Liver (tissue), 10 donors: ENCODE measurements at places on chromosomes 4 and X. TPM values are rescaled to one million over a fixed set of nuclear protein-coding genes. Genes with fewer than 3 reads are reported as not detected.

Gene DMP1
- not detected for total RNA-seq

DNA sequence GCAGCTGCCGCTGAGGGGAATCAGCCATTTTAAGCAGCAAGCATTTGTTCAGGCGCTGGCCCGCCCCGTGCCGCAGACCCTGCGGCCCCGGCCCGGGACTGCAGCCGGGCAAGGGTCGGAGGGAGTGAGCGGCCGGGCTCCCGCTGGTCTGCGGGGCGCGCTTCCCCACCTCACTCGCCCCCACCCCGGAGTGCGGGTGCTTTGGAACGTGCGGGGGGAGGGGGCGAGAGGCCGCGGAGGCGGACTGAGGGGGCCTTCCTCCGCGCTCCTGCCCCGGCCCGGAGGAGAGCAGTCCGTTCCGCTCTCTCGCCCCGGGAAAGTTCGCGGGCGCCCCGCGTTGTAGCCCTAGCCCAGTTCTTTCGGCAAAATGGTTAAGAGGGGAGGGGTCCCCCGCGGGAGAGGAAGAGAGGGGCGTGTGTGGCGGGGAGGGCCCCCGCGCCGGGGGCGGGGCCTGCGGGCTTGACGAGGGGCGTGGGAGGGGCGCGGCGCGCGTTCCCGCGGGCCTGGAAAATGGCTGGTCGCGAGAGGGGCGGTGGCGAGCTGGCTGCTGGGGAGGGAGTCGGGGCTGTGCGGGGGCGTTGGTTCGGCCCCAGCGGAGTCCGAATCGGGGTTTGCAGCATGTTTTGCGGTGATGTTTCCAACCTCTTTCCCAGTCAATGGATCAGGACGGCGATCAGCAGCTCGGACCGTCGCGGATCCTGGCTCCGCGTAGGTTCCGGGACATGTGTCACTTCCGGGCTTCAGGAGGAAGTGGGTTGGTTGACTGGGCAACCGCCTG, 942 bp downstream of the ING2 start:
- DNase-seq: peak; percentile 86
- no peaks in the 10 kb centered on the region for H3K27me3 ChIP-seq
- peaks cover 9% of the 10 kb centered on the region for H3K4me1 ChIP-seq
- peak overlapping the region; percentile 98 for H3K4me3 ChIP-seq
- peak overlapping the region; percentile 87 for H3K27ac ChIP-seq
- H3K36me3 ChIP-seq: no peaks in the 10 kb centered on the region

DNA sequence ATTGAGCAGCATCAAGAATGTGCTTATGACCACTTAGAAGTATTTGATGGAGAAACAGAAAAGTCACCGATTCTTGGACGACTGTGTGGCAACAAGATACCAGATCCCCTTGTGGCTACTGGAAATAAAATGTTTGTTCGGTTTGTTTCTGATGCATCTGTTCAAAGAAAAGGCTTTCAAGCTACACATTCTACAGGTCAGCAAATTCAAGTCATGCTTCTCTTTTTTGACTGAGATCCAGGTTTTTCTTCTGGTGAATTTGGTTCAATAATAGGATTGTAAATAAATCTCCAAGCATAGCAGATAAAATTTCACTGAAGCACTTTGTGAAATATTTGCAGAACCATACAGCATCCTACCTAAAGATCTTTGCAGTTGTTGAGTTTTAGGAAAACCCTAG, 218.1 kb downstream of the TLL1 start:
- no peak for DNase-seq
- no peak overlapping the region for H3K27ac ChIP-seq
- H3K36me3 ChIP-seq: no peaks in the 10 kb centered on the region
- H3K4me3 ChIP-seq: no peak overlapping the region

- H3K36me3 ChIP-seq: no peaks in the 10 kb centered on the region
- H3K27ac ChIP-seq: no peak overlapping the region
- H3K27me3 ChIP-seq: peaks cover 2% of the 10 kb centered on the region
- H3K4me3 ChIP-seq: no peak overlapping the region
- DNase-seq: no peak
- H3K4me1 ChIP-seq: peaks cover 19% of the 10 kb centered on the region
These were observed 97.8 kb upstream of the TENM3 start for GRCh38 chr4:182145334-182145905.

DNA sequence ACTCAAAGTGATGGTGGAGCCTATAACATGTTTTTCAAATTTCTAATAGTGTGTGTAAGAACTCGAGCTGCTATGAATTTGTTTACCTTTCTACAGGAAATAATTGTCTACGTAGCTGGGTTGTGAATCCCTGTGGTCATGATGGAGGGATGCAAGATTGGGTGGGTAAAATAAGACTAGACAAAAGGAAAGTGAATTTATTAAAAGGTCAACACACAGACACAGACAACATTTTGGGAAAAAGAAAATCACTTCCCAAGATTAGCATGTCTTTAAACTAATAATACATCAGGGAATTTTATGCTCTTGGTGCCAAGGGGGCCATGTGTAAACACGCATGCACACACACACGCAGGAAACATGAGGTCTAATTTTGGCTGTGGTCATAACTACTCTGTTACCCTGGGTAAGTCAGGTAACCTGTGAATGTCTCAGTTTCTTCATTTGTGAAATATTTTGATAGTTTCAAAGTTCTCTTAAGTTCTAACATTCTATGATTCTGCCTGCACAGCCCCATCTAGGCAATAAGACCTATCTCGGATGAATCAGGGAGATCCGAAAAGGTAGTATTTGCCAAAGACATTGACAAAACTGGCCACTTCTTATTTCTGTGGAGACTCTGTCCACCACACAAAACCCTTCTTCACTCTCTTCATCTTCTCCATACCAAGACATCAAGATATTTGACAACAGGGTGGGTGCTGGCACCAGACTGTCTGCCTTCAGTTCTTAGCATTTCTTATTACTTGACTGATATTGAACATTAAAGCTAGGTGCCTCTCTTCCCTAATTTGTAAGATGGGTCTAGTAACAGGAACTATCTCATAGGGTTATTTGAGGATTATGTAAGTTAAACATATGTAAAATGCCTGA, 1.6 kb upstream of the UNC5C start:
- no peaks in the 10 kb centered on the region for H3K36me3 ChIP-seq
- DNase-seq: no peak
- H3K27ac ChIP-seq: no peak overlapping the region
- peaks cover 2% of the 10 kb centered on the region for H3K27me3 ChIP-seq
- peaks cover 20% of the 10 kb centered on the region for H3K4me1 ChIP-seq

DNA sequence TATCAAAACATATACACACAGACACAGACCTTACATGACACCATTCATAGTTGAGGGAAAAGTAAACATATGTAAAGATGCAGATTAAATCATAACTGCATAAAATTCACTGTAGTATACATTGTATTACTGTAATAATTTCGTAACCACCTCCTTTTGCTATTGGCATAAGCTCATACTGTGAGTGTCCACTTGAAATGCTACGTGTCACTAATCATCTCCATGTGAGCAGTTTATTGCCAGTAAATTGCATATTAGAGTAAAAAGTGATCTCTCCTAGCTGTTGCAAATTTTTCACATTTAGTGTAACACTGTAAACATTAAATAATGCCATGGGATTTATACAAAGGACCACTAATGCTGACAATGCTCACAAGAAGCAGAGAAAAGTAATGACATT, 256.7 kb upstream of the GNPDA2 start:
- no peak overlapping the region for H3K4me3 ChIP-seq
- H3K27ac ChIP-seq: no peak overlapping the region
- H3K4me1 ChIP-seq: no peaks in the 10 kb centered on the region
- no peaks in the 10 kb centered on the region for H3K27me3 ChIP-seq

- peak overlapping the region; percentile 75 for H3K4me3 ChIP-seq
- no peaks in the 10 kb centered on the region for H3K4me1 ChIP-seq
- H3K27me3 ChIP-seq: no peaks in the 10 kb centered on the region
- no peak for DNase-seq
- H3K27ac ChIP-seq: peak overlapping the region; percentile 15
These were observed 319 bp upstream of the MAGEH1 start for GRCh38 chrX:55451626-55451989.

DNA sequence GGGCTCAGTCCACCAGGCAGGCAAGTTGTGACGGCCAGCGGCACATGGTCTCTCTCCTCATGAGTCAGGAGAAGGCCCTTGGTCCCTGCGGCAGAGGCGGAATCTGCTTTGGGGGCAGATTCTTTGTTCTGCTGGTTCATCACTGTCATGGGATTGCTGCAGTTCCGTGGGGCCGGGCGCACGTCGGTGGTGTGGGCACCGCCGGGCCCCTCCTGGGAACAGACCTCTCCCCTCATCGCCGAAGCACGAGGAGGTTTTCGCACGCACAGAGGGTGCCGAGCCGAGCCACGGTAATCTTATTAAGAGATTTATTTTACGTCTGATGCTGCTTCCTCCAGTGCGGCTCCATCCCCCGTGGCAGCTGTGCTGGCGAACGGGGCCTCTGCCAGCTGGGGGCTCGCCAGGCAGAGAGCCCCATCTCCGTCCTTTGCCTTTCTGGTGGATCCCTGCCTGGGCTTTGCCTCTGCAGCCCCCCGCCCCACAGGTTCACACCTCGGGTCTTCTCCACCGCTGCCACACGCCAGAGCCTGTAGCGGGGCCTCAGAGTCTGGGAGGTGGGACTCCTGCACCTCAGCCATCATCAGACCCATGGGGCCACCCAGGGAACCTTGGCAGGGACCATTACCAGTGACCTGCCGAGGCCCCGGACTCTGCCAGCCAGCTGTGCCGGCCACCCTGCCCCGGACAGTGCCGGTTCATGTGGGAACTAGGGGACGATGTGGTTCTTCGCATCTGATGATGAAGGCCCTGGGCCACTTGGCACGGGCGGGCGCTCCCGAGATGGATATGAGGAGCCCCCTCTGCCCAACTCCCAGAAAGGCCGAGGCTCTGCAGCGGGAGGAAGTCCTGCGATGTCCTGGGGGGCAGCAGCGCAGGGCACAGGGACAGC, 86.7 kb upstream of the NKX1-1 start:
- no peak for DNase-seq
- H3K4me1 ChIP-seq: no peaks in the 10 kb centered on the region
- no peak overlapping the region for H3K4me3 ChIP-seq

Gene NAP1L2
- total RNA-seq: not detected

GRCh38 chr4:182741054-182741453, 176.1 kb downstream of the DCTD start:
- no peak overlapping the region for H3K27ac ChIP-seq
- DNase-seq: no peak
- no peak overlapping the region for H3K4me3 ChIP-seq
- no peaks in the 10 kb centered on the region for H3K4me1 ChIP-seq
- no peaks in the 10 kb centered on the region for H3K36me3 ChIP-seq
- H3K27me3 ChIP-seq: no peaks in the 10 kb centered on the region

- no peaks in the 10 kb centered on the region for H3K36me3 ChIP-seq
- H3K4me3 ChIP-seq: no peak overlapping the region
- no peak overlapping the region for H3K27ac ChIP-seq
- no peaks in the 10 kb centered on the region for H3K27me3 ChIP-seq
- no peaks in the 10 kb centered on the region for H3K4me1 ChIP-seq
These were observed 867.2 kb upstream of the GRID2 start for GRCh38 chr4:91436556-91436955.

Gene NOX1
- not detected for total RNA-seq

- no peak overlapping the region for H3K27ac ChIP-seq
- no peaks in the 10 kb centered on the region for H3K36me3 ChIP-seq
- no peak overlapping the region for H3K4me3 ChIP-seq
- H3K4me1 ChIP-seq: no peaks in the 10 kb centered on the region
These were observed 82.3 kb downstream of the DNAAF6 start for GRCh38 chrX:107288676-107289075.

Gene KDR
- 29.5 TPM for total RNA-seq

GRCh38 chr4:20687864-20688263, 12.4 kb upstream of the PACRGL start:
- no peak overlapping the region for H3K4me3 ChIP-seq
- no peak overlapping the region for H3K27ac ChIP-seq
- DNase-seq: no peak
- H3K4me1 ChIP-seq: no peaks in the 10 kb centered on the region
- H3K27me3 ChIP-seq: no peaks in the 10 kb centered on the region
- no peaks in the 10 kb centered on the region for H3K36me3 ChIP-seq
